WERI-Rb-1 (cell line): ENCODE measurements at places on chromosomes 1 and 21.

GRCh38 chr1:38213646-38214434 is 167.2 kb upstream of the POU3F1 start:
- no peak for DNase-seq

DNA sequence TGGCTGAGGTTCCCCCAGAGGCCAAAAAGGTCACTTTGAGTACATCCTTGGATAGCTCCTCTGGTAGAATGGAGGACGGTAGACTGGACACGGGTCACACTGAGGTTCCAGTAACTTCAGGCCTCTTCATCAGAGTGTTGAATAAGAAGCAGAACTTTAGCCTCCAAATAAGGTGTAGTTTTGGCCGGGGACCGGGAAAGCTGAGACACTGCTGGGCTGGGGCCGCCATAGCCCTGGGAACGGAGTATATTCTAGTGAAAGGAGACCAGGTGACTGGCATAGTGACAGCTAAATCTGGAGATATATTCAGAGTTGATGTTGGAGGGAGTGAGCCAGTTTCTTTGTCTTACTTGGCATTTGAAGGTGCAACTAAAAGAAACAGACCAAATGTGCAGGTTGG is 84.1 kb downstream of the EVA1C start:
- no peak for DNase-seq

GRCh38 chr1:176164014-176164678 is 42.9 kb downstream of the COP1 start:
- no peak for DNase-seq

DNA sequence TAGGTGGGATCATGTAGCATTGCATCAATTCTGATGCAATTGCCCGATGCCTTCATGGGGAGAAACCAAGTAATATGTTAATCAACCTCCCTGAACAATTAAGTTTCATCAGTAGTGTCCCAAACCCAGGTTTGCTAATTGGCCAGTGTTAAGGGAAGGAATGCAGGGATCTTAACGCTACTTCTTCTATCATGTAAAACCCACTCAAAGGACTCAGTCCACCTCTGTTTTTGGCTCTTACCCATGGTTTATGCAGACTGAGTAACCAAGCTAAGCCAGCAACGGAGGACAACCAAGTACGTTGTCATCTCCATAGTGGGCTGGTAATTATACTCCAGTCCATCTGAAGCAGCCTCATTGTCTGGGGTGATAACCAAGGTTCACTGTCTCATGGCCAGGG is 203.0 kb upstream of the FMN2 start:
- DNase-seq, result no peak

DNA sequence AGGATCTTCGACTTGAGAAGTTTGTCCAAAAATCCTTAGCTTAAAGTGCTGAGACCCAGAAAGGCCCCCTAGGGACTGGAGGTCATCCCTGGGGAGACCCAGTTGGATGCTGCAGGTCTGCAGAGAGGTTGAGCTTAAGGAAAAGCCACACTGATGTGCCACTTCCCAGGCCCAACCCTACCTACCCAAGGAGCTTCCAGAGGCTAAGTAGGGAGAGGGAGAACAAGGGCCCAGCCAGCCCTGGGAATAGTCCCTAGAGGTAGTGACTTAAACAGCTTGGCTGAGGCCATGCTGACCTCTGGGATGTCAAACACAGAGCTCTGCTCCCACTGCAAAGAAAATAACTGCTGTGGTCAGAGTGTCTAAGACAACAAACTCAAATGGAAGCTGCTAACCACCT is 693.7 kb downstream of the MATN1 start:
- DNase-seq, result no peak
